ENCODE measurements at places on chromosomes 5 and 9.
A peak's percentile ranks its signal among the peaks of the same experiment; 100 is the strongest.

- no peak for DNase-seq
Measured at GRCh38 chr9:106619211-106619610, 243.8 kb upstream of the ZNF462 start.

GRCh38 chr9:126347911-126348760, 21.5 kb downstream of the MVB12B start:
- DNase-seq = no peak

DNA sequence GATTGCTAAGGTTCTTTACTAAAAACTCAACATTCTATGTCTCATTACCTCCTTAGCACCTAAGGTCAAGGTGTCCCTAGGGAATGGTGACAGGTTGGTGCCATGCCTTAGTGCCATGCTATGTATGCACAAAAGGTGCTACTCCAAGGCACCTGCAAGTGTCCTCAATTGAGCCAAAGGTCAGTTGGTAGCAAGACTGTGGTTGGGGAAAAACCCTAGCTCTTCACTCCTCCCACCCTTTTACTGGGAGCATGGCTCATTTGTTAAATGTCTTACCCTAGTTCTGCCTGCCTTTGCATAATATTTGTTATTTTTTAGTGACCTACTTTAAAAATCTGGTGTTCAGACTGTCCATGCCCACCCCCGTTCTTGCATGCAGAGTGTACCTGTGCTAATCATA, 17.0 kb downstream of the ACO1 start:
- no peak for DNase-seq

GRCh38 chr5:78264600-78264999, 29.9 kb downstream of the AP3B1 start:
- no peak for DNase-seq

DNA sequence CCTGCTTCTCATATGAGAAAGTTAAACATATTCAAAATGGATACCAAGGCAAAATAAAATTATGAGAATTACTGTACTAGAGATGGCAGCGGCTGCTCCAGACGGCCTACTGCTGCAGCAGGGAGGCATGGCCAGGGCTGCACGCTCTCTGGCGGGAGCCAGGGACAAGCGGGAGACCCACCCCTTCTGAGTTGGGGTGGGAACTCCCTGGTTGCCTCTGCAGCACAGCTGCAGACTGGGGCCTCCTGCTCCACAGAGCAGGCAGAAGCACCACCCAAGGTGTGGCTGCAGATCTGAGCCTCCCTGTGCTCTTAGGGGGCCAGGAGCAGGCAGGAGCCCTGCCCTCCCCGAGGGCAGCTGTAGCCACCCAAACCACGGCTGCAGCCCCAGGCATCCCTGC, 2.3 kb upstream of the AUH start:
- DNase-seq = no peak

DNA sequence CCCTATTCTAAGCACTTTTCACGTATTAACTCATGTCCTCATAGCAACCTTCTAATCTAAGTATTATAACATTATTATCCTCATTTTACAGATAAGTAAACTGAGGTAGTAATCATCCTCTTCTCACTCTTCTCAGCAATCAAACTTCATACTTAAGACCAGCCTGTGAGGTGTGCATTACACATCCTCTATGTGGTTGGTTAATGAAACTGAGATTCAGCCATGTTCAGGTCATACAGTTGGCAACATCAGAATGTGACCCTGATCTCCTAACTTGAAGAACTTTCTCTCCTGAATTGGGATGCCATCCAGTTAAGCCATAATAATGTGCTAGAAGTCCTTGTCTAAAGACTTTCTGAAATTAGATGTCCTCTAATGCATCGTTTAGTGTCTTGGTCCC, 275.1 kb upstream of the ANKRD55 start:
- DNase-seq = no peak

DNA sequence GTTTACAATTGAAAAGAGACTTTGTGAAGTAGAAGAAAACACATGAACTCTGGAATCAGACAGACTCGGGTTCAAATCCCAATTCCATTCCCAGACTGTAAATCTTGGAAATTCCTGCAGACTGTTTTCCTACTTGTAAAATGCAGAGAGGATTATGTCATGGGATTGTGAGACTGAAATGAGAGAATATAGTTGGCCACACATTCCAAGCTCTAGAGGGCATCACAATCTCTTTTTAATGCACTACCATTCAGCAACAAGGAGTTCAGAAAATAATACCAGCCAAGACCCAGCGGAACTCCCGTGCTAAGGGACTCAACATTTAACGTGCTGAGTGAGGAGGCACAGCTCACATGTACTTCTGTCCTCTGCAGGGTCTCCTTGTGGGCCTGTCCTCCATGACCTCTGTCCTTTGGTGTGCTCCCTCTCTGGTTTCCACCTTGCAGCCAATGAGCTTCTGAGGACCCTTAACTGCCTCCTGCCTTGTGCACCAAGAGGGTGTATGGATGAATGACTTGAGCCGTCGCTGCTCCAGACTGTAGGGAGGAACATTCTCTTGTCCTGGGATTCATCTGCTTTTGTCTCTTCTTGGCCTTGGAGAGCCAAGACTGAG, 263.5 kb downstream of the NTRK2 start:
- DNase-seq = no peak

DNA sequence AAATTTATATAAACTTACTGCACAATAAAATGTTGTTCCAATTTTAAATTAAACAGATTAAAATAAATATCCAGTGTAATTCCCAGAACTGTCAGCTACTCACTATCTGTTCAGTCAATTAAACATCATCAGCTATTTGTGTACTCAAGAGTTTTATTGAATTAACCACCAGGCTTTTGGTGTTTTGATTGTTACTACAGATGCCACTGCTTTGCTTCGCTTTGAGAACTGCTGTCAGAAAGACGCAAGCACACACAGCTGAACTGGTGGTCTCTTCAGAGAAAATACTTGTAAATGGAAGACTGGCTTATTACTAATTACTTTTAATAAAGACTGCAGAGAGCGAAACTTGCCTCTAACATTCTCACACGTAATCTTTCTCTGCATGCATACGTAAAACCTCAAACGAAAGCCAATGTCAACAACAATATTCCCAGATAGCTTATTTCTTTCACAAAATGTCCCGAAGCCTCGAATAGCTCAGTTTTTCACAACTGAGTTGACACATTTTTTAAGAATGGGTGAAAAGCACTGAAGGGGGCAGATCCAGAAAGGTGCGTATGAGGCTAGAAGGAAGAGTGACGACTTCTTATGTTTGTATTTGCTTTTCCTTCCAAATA, 259.6 kb upstream of the RPS23 start:
- DNase-seq = no peak

DNA sequence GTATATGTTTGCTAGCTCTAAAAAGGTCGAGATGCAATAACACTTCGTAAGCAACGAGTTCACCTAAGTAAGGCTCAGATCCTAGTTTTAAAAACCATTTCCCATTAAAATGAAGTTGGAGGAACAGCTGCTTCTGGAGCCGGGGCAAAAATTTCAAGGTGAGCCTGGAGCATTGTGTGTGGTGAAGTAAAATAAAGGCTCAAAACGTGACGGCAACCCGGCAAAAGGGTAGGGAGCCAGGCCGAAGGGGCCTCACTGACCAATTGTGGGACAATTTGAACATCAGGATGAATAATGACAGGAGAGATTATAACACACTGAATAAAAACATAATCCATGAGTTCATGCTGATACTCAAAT, 20.1 kb downstream of the BTNL9 start:
- DNase-seq = no peak

GRCh38 chr9:85859765-85860164, 81.2 kb upstream of the NAA35 start:
- no peak for DNase-seq

DNA sequence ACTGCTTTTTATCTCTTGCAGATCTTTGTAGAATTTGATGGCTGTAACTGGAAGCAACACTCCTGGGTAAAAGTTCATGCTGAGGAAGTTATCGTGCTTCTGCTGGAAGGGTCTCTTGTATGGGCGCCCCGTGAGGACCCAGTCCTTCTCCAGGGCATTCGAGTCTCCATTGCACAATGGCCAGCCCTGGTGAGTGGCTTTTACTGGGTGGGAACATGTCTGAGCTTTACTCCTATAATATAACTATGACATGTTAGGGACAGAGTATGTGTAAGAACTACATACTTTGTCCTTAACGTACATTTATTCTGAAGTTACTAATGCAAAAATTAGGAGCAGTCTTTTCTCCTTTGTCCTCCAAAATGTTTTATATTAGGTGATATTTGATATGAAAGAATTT, 20.2 kb downstream of the KDM3B start:
- no peak for DNase-seq

DNA sequence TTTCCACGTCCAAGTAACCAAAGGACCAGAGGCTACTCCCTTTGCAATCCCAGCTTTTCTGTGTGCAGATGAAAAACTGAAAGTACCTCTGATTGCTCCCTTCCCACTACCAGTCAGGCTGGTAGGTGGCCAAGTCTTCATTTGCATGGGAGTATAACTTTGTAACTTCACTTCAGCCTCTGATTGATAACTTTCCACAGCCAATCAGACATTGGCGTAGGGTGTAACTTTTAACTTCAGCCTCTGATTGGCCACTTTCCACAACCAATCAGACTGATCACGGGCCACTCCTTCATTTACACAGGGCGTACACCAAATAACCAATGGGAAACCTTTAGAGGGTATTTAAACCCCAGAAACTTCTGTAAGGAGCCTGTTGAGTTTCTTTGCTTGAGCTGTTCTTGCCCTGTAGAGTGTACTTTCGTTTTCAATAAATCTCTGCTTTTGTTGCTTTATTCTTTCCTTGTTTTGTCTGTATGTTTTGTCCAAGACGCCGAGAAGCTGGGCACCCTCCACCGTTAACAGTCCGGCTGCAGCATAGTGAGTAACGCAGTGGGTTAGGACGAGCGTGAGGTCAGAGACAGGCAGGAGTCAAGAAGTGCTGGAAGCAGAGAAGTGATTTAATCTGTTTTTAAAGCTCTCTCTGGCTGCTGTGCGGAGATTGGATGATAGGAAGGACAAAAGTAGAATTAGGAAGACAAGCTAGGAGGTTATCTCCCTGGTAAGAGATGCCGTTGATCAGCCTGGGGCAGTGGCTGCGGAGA, 3.5 kb upstream of the EXOSC2 start:
- peak; percentile 93 for DNase-seq

GRCh38 chr5:40226906-40227305, 452.8 kb upstream of the PTGER4 start:
- no peak for DNase-seq

DNA sequence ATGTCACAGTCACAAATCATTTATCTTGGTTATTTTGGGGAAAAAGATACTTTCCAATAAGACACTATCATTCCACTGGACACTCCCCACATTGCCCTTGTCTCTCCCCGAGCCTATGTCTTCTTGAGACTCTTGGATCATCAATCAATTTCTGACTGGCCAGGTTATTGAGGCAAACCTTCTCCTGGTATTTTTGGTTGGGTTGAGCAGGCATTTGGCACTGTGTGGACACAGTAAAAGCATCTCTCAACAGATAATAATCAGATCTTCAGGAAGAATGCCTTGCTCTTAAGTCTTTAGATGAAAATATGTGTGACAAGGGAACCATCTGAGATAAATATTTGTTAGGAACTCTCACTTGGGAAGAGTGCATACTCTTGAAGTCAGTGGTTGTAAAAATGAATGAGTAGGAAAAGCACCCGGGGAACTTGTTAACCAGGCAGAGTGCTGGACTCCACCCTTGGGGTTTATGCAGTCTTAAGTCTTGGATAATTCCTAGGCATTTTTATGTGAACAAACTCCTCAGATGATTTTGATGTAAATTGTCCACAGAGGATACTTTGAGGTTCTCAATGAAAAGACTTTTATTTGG, 223.8 kb upstream of the CLINT1 start:
- no peak for DNase-seq

GRCh38 chr5:177309351-177310191, 2.1 kb downstream of the MXD3 start:
- no peak for DNase-seq
